ENCODE measurements at places on chromosomes 16 and 17.

DNA sequence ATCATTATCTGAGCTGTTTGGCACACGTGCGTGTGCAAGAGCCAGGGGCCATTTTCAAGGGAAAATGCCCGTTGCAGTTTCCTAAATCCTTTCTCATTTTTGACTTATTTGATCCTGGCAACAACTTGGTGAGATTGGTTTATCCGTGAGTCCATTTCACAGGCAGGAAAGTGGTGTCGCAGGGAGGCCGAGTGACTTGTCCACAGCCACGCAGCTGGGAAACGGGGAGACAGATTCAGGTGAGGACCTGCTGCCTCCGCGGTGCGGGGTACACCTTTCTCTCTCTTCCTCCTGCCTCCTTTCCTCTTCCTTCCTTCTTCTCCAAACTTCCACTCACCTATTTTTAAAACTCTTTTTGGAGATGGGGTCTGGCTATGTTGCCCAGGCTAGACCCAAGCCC, 46.3 kb upstream of the ZCCHC14 start:
- DNase-seq: no peak

DNA sequence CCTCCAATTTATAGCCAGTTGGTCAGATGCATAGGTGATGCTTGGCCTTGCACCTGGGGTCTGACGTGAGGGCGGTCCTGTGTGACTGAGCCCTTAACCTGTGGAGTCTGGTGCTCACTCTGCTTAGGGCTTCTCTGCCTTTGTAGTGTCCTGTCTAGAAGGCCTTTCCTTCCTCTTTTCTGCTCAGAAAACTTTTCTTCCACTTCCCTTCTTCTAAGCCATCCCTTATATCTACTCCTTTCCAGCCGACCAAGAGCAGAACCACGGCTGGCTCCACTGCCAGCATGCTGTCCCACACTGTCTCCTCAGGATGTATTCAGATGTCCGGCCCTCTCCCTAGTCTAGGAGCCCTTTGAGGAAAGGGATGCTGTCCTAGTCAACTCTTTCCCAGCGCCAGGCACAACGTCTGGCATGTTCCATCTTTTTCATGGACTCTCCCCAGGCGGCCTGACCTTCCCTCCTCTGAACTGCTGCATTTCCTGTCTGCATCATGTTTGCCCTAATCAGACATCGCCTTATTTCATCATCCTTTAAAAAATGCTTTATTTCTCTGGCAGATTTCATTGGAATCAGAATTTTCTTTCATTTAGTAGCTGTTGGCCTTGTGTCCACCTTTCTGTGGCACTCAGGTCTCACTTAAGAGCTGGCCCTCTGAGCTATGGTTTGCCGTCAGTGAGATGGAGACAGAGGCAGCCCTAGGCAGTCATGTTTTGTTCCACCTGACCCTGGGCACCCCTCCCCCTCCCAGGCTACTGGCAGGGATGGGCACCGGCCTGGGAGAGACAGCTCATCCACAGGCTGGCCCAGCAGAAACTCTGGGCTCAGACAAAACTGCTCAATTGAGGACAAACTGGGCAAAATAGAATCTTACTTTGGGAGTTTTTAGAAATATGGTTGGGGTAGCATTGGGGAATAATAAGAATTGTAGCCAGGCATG, 15.5 kb upstream of the BRCA1 start:
- no peak for DNase-seq

DNA sequence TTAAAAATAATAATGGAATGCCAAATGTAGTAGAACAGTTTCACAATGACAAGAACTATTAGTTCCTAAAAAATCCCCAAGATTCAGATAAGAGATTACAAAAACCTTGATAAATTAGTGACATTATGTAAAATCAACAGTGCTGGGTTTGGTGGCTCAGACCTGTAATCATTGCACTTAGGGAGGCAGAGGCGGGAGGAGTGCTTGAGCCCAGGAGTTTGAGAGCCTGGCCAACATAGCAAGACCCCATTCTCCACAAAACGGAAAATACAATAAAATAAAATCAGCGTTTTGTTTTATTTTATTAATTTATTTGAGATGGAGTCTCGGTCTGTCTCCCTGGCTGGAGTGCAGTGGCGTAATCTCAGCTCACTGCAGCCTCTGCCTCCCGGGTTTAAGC, 4.1 kb downstream of the CARD14 start:
- no peak for DNase-seq

- no peak for DNase-seq
Measured at GRCh38 chr17:5895276-5895675, 174.9 kb upstream of the WSCD1 start.

DNA sequence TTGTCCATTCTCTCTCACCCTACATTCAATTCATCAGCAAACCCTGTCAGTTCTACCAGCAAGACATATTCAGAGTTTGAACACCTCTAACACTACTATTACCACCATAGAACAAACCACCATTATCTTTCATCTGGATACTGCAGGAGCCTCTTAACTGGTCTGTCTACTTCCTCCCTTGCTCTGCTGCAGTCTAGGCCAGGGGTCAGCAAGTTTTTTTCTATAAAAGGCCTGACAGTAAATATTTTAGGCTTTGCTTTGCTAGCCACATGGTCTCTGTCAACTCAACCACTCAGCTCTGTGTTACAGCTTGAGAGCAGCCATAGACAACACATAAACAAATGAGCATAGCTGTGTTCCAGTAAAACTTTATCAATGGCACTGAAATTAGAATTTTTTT, 13.8 kb downstream of the KCTD19 start:
- no peak for DNase-seq

GRCh38 chr17:39818358-39819000, 45.6 kb downstream of the IKZF3 start:
- no peak for DNase-seq

GRCh38 chr16:76897816-76898215, 293.2 kb upstream of the MON1B start:
- no peak for DNase-seq
